ENCODE measurements at places on chromosomes 7 and 10.
A peak's percentile ranks its signal among the peaks of the same experiment; 100 is the strongest.

GRCh38 chr7:98874942-98875341, 3.4 kb upstream of the TRRAP start:
- DNase-seq, result no peak
- H3K27ac ChIP-seq, result no peak overlapping the region
- no peaks in the 10 kb centered on the region for H3K27me3 ChIP-seq
- no peaks in the 10 kb centered on the region for H3K36me3 ChIP-seq

- H3K4me3 ChIP-seq, result no peak overlapping the region
- H3K27ac ChIP-seq, result peak overlapping the region; percentile 90
- H3K27me3 ChIP-seq, result no peaks in the 10 kb centered on the region
- no peaks in the 10 kb centered on the region for H3K36me3 ChIP-seq
- H3K4me1 ChIP-seq, result peaks cover 80% of the 10 kb centered on the region
Observed at GRCh38 chr10:72248468-72249151, 25.1 kb upstream of the DDIT4 start.

DNA sequence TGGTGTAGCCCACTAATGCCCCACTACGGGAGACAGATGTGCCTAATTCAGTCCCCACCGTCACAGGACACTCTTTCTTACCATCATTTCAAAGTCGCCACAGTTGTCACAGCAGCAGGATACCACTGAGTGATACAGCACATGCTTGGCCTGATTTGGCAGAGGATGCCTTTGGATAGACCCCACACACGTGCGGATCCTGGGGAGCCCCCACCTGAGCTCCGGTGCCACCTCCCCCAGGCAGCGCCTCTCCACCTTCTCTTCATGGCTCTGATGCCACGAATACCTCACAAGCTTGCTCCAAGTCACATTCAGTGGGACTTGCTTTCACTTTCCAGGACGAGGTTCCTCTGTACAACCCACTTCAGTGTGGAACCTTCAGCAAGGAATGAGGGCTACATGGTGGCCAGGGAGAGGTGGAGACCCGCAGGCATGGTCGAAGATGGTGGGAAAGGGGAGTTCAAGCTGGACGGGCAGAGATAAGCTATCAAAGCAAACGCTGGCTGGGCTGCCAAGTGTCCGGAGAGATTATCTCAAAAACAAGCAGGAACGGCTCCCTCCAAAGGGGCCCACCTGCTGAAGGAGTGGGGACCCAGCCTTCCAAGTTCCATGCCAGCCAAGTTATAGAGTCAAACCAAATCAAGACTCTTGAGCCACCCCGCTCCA, 107.4 kb downstream of the ZRANB1 start:
- H3K36me3 ChIP-seq, result no peaks in the 10 kb centered on the region
- no peaks in the 10 kb centered on the region for H3K27me3 ChIP-seq
- DNase-seq, result no peak
- H3K4me1 ChIP-seq, result peaks cover 39% of the 10 kb centered on the region

GRCh38 chr10:132611986-132612385, 74.4 kb downstream of the INPP5A start:
- no peak for DNase-seq
- H3K4me3 ChIP-seq, result no peak overlapping the region
- no peaks in the 10 kb centered on the region for H3K27me3 ChIP-seq

DNA sequence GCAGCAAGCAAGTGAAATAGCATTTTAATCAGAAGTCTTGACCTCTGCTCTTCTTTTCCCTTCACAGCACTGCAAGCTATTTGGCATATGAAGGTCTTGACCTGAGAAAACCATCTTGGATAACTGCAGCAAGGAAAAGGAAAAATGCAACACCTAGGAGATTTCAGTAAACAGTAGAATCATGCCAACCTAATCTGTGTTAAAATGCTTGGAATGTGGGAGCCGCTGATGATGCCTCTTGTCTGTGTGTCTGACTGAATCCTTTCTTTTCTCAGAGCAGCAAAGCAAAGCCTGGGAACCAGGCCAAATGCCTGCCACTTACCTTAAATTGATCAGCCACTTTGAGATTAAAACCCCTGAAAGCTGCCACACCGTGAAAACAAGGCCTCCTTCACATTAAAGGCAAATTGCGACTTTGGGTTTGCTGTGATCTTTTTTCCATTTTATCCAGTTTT, 80.4 kb upstream of the CDK6 start:
- H3K4me3 ChIP-seq, result no peak overlapping the region
- H3K27me3 ChIP-seq, result no peaks in the 10 kb centered on the region
- H3K27ac ChIP-seq, result no peak overlapping the region
- peak; percentile 37 for DNase-seq
- H3K4me1 ChIP-seq, result peaks cover 3% of the 10 kb centered on the region

- H3K27ac ChIP-seq, result no peak overlapping the region
- no peak for DNase-seq
- H3K36me3 ChIP-seq, result no peaks in the 10 kb centered on the region
- peaks cover 8% of the 10 kb centered on the region for H3K4me1 ChIP-seq
- H3K4me3 ChIP-seq, result no peak overlapping the region
Observed at GRCh38 chr7:143043391-143043790, 8.8 kb upstream of the OR6V1 start.

GRCh38 chr7:128934361-128935341, 3.1 kb upstream of the IRF5 start:
- no peak for DNase-seq
- no peak overlapping the region for H3K4me3 ChIP-seq
- H3K4me1 ChIP-seq, result peaks cover 4% of the 10 kb centered on the region

DNA sequence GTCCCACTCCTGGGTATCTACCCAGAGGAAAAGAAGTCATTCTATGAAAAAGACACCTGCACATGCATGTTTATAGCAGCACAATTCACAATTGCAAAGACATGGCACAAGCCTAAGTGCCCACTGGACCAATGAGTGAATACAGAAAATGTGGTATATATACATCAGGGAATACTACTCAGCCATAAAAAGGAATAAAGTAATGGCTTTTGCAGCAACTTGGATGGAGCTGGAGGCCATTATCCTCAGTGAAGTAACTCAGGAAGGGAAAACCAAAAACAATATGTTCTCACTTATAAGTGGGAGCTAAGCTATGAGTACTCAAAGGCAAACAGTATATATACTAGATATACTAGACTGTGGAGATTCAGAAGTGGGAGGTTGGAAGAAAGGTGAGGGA, 53.7 kb downstream of the VKORC1L1 start:
- no peaks in the 10 kb centered on the region for H3K36me3 ChIP-seq
- H3K27ac ChIP-seq, result no peak overlapping the region
- H3K4me1 ChIP-seq, result no peaks in the 10 kb centered on the region
- no peak overlapping the region for H3K4me3 ChIP-seq

GRCh38 chr7:1192171-1192676, 32.2 kb upstream of the ZFAND2A start:
- H3K27me3 ChIP-seq, result no peaks in the 10 kb centered on the region
- no peak overlapping the region for H3K27ac ChIP-seq
- H3K4me1 ChIP-seq, result no peaks in the 10 kb centered on the region
- DNase-seq, result no peak
- no peaks in the 10 kb centered on the region for H3K36me3 ChIP-seq

- H3K27ac ChIP-seq, result no peak overlapping the region
- DNase-seq, result no peak
- H3K4me1 ChIP-seq, result no peaks in the 10 kb centered on the region
- H3K4me3 ChIP-seq, result no peak overlapping the region
- H3K36me3 ChIP-seq, result no peaks in the 10 kb centered on the region
Observed at GRCh38 chr10:125797994-125798662, 22.5 kb upstream of the MMP21 start.

DNA sequence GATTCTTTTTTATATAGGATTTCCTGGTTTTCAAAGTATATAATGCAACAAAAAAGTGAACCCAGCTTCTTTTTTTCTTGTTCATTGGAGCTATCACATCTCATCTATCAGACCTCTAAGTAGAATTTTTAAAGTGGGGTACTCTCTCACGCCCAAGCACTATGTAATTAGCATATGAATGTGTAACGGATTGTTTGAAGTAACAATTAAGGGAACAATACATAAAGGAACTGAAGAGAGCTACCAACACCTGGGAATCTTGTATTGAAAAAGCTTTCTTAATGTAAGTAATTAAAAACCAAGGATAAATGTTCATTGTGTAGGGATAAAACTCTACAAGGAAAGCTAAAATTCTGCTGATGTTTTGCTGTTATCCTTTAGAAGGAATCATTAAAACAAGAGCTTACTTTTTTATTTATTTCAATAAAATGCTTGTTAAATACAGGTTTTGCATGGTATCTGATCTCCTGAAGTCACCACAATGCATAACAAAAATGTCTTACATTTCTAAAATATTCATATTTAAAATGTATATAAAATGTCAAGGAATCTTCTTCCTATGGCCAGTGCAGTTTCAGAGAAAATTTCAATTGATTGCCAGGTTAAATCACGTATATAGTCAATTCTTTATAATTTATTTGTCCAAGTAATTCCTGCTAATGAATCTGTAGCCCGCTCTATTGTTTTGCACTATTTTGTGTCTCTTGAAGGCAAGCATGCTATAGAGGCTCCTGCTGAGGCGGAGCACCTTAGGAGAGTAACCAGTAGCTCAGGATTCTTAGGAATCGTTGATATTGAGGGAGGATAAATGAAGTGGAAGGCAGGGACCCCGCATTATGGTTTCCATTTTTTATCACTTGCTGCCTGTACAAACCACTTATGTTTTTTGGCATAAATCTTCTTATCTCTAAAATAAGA, 51.6 kb downstream of the PTPRZ1 start:
- no peak for DNase-seq
- no peak overlapping the region for H3K27ac ChIP-seq
- no peak overlapping the region for H3K4me3 ChIP-seq
- H3K4me1 ChIP-seq, result no peaks in the 10 kb centered on the region

DNA sequence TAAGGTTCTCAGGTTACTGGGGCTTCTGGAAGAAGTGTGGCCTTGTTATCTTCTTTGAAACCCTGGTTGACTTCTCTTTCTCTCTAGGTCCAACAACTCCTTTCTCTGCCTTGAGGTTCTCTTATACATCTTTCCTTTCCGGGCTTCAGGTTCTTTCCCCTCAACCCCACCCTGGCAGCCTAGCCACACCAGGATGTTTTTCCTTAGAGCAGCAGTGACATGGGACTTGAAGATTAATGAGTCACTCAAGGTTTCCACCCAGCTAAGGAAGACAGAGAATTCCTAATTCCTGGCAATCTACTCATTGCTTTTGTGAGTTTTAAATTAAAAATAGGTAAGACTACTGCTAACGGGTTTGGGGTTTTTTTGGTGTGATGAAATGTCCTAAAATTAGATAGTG, 121.8 kb upstream of the HPS1 start:
- H3K4me1 ChIP-seq, result no peaks in the 10 kb centered on the region
- H3K27me3 ChIP-seq, result no peaks in the 10 kb centered on the region
- DNase-seq, result no peak
- H3K36me3 ChIP-seq, result no peaks in the 10 kb centered on the region

- DNase-seq, result no peak
- no peaks in the 10 kb centered on the region for H3K36me3 ChIP-seq
- no peak overlapping the region for H3K27ac ChIP-seq
- no peak overlapping the region for H3K4me3 ChIP-seq
- no peaks in the 10 kb centered on the region for H3K27me3 ChIP-seq
Observed at GRCh38 chr7:111788286-111789047, 226.2 kb upstream of the IMMP2L start.

GRCh38 chr7:41275255-41275654, 427.6 kb downstream of the INHBA start:
- no peak overlapping the region for H3K27ac ChIP-seq
- no peaks in the 10 kb centered on the region for H3K4me1 ChIP-seq

GRCh38 chr10:12668634-12669033, 319.3 kb downstream of the CAMK1D start:
- no peak for DNase-seq
- H3K27me3 ChIP-seq, result no peaks in the 10 kb centered on the region
- H3K4me1 ChIP-seq, result peaks cover 6% of the 10 kb centered on the region
- no peak overlapping the region for H3K27ac ChIP-seq
- no peaks in the 10 kb centered on the region for H3K36me3 ChIP-seq

All from testis (tissue), 5 donors.